ENCODE measurements at places on chromosomes 6 and 20. TPM values are rescaled to one million over a fixed set of nuclear protein-coding genes. Genes with fewer than 3 reads are reported as not detected.

Gene TBC1D7
- 21.8 TPM for total RNA-seq

Gene PRDM1
- total RNA-seq = 174 TPM

- no peaks in the 10 kb centered on the region for H3K36me3 ChIP-seq
- H3K4me1 ChIP-seq = peaks cover 14% of the 10 kb centered on the region
- H3K27ac ChIP-seq = no peak overlapping the region
- H3K27me3 ChIP-seq = peaks cover 4% of the 10 kb centered on the region
- no peak for DNase-seq
Observed at GRCh38 chr6:6815732-6816131, 227.2 kb downstream of the LY86 start.

DNA sequence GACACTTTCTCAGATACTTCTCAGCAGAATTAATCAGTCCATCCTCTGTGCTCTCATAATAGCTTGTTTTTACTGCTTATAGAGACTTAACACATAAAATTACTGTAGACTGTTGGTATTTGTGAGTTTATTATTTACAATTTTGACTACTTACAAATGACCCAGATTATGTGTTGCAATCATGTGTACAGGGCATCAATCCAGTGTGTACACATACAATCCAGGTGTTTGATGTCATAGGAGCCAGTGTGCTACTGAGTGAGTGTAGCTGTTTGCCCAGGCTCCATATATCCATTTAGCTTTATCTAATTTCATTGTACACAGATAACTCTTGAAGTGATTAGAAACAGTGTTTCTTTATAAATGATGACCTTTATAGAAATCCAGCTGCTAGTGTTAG lies 31.3 kb downstream of the TRMT11 start:
- H3K27ac ChIP-seq = no peak overlapping the region
- H3K4me1 ChIP-seq = no peaks in the 10 kb centered on the region
- no peak overlapping the region for H3K4me3 ChIP-seq
- no peak for DNase-seq

Gene PRICKLE4
- total RNA-seq = not detected

DNA sequence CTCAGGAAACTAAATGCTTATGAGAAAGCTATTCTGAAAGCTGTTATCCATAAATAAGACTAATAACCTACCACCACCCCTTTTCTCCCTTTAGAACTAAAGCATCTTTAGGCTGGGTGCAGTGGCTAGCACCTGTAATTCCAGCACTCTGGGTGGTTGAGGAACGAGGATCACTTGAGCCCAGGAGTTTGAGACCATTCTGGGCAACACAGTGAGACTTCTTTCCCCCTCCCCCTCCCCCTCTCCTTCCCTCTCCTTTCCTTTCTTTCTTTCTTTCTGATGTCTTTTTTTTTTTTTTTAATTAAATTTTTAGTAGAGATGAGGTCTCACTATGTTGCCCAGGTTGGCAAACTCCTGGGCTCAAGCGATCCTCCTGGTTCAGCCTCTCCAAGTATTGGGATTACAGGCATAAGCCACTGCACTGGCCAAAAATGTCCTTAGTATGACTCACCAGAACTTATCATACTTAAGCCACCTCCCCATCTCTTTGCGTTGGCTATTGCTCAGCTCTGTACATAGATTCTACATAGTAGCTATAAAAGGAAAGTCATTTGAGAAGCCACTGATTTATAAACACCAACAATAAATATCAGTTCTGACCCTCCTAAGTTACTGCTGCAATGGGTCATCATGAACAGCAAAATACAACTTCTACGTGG lies 54.8 kb upstream of the SPDEF start:
- H3K4me3 ChIP-seq = no peak overlapping the region
- no peak for DNase-seq
- H3K4me1 ChIP-seq = peaks cover 16% of the 10 kb centered on the region
- H3K27ac ChIP-seq = no peak overlapping the region
- no peaks in the 10 kb centered on the region for H3K27me3 ChIP-seq

Gene SCRT2
- not detected for total RNA-seq

All from natural killer cell treated with Interleukin-12 subunit alpha and Interleukin-12 subunit beta and Interleukin-15 and Interleukin-18, amount 100 ng/mL, for 72 hours (primary cell).